ENCODE measurements at places on chromosomes 7 and 10. TPM values are rescaled to one million over a fixed set of nuclear protein-coding genes. Genes with fewer than 3 reads are reported as not detected.

C10orf62 gene
- not detected for total RNA-seq

SLC16A9 gene
- 0.60 TPM for total RNA-seq

PLAU gene
- total RNA-seq = 15.6 TPM

SFR1 gene
- 7.0 TPM for total RNA-seq

ITGB8 gene
- total RNA-seq = 15.4 TPM

C10orf143 gene
- 1.3 TPM for total RNA-seq

DNA sequence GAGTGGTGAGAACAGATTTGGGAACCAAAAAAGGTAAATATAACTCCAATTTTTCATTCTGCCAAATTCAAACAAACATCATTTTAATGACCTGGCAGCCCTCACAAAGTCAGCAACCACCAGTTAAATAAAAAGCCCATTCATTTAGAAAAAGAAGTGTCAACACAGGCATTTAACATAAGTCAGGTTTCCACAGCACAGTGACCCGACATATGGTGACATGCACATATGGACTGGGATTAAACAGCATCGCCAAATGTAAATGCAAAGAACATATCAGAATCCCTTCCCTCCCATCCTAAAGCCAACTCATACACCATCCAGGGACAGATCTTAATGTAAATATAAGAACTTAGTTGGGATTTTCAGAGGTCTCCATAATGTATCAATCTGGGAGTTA lies 293.2 kb downstream of the FGFR2 start:
- DNase-seq = no peak

- no peak for DNase-seq
Measured at GRCh38 chr10:120975072-120975867, 124.1 kb downstream of the WDR11 start.

GRCh38 chr10:59125666-59126065 lies 50.8 kb upstream of the PHYHIPL start:
- no peak for DNase-seq

GRCh38 chr7:136353287-136353686 lies 376.1 kb upstream of the MTPN start:
- no peak for DNase-seq

GRCh38 chr7:23062452-23062851 lies 43.1 kb upstream of the KLHL7 start:
- DNase-seq = peak; percentile 27

GRCh38 chr10:52746169-52746568 lies 26.4 kb downstream of the MBL2 start:
- DNase-seq = no peak

- peak; percentile 90 for DNase-seq
Measured at GRCh38 chr7:44885394-44886317, at the start of gene PURB. Gene PURB, minus strand, starts transcription at chr7:44885530. Its CDS starts 182 bp downstream, at chr7:44885348.

GRCh38 chr7:154450451-154450850 lies 398.3 kb downstream of the DPP6 start:
- DNase-seq = no peak

DNA sequence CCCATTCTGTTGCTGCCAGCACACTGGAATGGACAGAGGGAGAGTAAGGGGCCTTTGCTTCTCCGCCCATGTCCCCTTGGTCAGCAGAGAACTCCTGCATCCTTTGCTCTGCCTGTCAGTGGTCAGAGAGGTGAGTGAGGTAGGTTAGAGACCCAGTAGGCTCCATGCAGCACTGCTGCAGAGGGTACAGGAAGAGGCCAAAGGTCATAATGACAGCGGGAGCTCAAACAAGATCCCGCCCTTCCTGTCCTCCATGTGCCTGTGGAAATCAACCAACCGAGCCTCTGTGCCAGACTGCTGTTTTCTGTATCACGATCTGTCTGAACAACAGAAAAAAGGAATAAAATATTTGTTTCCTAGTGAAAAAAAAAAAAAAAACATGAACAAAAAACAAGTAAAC lies 81.4 kb downstream of the ZNF33B start:
- no peak for DNase-seq

DNA sequence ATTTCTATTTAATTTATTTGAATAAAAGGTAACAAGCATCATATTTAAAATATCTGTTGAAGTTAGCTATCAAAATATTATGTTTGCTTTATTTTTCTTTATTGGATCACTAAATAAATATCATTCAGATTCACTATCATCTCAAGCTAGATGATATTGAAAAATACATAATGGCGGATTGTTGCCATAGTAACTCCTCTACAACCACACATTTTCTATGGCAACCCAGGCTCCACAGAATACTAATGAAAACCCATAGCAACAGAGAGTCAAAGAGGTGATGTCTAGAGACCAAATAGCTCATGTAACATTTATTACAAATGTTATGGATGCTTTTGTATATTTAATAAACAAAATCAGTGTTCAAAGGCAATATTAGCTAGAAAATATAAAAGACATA lies 148.9 kb upstream of the CDK1 start:
- DNase-seq = no peak

DNA sequence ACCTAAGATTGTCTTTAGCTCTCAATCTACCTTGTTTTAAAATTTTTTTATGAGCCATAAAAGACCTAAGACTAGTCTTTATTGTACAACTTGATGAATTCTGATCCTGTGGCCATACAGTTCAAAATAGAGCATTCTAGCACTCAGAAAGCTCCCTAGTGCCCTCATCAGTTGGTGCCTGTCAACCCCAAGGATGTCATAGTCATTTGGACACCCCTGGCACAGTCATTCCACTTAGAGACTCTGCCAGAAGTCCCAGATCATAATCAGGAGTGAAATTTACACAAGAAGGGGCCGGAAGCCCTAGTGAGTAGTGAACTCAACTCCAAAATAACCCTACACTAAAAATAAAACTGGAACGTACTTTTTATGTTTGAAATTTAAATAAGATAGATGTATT lies 80.0 kb upstream of the INSIG1 start:
- DNase-seq = no peak

- DNase-seq = no peak
Measured at GRCh38 chr7:18046601-18047000, 19.0 kb upstream of the PRPS1L1 start.

GRCh38 chr7:95772771-95773581 lies 622 bp downstream of the DYNC1I1 start:
- no peak for DNase-seq

DNA sequence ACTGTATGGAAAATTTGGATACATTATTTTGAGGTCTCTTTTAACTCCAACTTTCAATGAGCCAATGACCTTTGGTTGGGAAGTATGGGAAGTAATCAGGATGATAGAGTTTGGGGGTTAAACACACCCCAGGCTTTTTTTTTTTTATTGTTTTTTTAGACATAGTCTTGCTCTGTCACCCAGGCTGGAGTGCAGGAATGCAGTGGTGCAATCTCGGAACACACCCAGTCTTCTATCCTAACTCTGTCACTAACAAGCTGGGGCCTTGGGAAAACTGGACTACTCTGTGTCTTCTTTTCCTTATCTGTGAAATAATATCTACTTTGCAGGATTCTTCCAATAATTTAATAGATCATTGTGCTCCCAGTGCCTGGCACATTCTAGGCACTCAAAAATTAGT lies 37.6 kb upstream of the AGBL3 start:
- no peak for DNase-seq

- no peak for DNase-seq
Measured at GRCh38 chr10:60008816-60009215, 102.5 kb upstream of the CCDC6 start.

- DNase-seq = no peak
Measured at GRCh38 chr7:106659166-106659962, 1.6 kb downstream of the CCDC71L start.

DNA sequence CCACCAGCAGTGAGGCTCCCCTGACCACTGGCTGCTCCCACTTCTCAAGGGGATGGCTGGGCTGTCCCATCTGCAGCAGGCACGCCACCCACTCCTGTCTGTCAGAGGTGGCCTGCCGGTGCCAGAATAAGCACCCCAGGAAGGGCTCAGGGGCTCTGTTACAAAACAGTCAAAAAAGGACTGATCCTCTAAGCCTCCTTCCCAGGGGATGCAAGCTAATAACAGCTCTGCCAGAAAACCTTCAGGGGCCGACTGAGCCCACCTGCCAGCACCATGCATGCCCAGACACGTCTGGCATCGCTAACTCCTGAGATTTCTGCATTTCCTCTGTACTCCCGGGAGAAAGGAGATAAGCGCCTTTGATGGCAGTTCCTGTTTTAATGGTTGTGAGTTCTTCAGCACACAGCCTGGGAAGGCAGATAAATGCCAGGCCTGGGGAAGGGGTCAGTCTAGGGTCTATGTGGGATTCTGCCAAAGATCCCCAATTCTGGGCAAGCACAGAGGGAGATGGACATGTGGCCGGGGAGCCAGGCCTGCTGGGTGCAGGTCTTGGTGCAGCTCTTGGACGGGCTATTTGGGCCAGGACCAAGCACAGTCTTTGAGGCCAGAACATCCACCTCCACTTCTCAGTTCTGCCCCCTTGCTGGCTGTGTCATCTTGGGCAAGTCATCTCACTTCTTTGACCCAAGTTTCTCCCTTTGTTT lies 128.4 kb downstream of the ARHGAP22 start:
- no peak for DNase-seq

- no peak for DNase-seq
Measured at GRCh38 chr10:27158421-27158820, 3.3 kb downstream of the MASTL start.

DNA sequence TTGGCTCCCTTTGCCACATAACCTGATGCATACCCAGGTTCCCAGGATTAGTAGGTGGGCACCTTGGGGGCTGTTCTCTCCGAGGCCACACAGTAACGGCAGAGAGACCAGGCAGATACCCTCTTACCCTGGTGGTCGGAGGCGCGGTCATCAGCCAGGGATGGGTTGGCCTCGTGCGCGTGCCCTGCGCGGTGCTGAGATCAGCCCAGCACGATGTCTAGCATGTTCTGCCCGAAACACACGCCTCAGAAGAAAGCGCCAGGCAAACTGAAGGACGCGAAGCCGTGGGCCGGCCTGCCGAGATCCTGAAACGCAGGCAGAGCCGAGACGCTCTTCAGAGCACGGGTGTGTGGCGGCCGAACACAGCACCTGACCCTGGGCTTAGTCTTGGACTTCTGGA lies 34.7 kb upstream of the CFAP46 start:
- no peak for DNase-seq

DNA sequence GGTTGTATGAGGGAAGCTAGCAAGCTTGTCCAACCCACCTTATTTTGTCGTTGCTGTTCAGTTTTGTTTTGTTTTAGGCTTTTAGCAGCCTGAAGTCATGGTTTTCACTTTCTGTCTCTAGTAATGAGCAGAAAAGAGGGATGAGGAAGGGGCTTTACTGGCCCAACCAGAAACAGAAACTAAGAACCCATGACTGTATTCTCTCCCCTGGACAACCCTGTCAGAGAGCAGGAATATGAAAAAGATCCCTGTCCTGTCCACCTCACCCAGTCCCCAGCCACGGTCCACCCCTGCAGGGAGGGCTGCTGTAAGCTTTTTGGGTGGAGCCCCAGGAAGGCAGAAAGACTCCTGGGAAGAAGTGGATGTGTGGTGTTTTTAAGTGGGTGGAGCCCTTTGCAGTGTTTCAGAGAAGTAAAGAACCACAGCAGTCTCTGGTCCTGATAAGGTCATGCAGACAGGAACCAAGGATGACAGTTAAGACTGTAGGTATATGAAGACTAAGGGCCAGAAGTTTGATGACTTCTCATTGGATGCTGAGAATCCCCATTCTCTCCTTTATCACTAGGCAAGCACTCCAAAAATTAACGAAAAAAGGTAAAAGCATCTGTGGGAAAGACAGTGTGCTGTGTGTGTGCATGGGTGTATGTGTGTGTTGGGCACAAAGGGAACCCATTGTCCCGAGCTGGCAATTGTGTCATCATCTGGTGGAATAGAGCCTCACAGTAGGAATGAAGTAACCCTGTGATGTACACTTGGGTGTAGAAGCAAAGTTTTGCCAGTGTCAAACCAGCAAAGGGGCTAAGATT lies 13.8 kb downstream of the MRPL32 start:
- DNase-seq = no peak

DNA sequence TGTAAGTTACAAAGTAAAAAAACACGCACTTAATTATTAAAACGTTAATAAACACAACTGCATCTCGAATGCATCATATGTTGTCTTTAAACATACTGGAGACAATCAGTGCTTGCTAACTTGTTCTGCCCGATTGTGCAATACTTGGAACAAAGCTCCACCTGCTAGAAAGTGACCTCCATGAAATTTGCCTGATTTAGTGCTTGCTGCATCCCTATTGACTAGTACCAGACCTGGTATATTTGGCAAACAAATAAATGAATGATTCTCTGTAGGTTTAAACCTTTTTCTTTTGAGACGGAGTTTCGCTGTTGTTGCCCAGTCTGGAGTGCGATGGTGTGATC lies 6.2 kb downstream of the BZW2 start:
- DNase-seq = no peak

DNA sequence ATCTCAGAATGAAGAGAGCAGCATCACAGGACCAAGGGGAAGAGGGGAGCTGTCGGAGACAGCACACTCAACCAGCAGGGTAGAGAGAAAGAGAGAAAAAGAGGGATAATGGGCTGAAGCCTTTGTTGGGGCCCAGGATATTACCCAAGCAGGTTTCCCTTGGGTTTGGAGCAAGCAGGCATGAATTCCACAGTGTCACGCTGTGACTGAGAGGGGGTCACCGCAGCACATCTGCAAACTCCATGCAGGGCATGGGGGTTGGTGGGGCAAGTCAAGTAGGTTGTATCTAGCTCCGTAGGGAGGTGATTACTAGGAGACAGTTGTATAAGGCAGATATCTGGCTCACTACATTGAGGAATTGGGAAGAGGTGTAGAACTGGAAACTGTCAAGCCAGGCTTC lies 42.2 kb upstream of the SEMA3E start:
- no peak for DNase-seq

DNA sequence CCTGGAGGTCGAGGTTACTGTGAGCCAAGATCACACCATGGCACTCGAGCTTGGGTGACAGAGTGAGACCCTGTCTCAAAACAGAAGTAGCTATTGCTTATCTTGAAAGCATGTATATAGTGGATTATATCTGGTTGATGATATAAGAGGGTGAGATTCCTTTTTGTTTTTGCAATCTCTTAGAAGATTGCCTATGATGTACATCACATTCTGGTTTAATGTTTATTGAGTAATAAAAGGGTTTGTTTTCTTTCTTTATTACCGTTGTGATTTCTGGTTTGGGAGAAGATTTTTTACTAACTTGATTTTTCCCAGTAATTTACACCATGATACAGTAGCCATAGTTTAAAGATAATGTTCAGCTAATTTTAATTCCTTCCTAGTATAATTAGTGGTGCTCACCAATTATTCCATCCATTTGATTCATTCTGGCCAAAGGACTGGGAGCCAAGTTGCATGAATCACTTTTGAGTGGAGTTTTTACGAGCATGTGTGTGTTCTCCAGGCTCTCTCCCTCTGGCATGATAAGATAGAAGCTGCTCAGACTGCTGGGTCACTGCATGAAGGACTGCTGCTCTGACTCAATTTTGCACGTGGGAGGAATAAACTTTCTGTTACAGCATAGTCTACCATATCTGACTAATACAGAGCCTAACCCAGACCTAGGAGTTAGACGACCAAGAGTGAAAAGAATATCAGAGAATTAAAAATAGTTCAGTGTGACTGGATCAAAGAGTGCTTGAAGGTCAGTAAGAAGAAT lies 13.5 kb upstream of the TSPAN13 start:
- peak; percentile 30 for DNase-seq

GRCh38 chr10:118339111-118339510 lies 3.0 kb downstream of the FAM204A start:
- no peak for DNase-seq

Data from omental fat pad (tissue), 4 donors.